Activated naive CD8-positive, alpha-beta T cell treated with anti-CD3 and anti-CD28 coated beads, Interleukin-2, amount 10 ng/mL, durations not matched to agents 7 days and 5 days (primary cell): ENCODE measurements at places on chromosomes 6 and 20. TPM values are rescaled to one million over a fixed set of nuclear protein-coding genes. Genes with fewer than 3 reads are reported as not detected.

DNA sequence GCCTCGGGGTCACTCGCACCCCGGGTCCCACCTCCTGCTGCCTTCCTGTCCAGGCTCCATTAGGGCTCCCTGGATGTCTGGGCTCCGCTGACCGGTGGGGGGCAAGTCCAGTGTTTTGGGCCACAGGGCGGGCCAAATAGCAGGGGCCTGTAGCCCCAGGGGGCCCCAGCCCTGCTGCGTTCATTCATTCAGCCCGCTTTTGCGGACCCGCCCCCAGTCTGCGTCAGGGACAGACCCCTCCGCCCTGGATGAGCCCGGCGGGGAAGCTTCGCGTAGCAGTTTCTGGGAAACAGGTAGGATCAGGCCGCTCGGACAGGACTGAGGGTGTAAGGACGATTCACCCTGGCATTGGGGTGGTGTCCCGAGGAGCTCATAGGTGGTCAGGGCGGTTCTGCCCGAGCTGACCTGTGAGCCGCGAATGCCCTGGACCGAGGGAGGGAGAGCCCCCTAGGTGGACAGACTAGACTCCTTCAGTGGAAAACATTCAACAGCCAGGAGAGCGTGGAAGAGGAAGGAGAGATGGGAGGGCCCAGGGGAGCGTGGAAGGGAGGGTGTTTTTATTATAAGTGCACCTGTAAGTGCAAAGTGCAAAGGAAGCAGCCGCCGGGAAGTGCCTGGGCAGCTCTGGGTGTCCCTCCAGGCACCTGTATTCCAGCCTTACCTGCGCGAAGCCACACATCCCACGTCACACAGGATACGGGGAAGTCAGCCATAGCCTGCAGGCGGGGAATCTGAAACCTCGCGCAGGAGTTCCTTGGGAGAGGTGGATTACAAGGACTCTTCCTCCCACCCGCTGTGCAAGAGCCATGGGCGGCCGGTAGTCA, 662 bp downstream of the ENTPD6 start:
- no peaks in the 10 kb centered on the region for H3K27me3 ChIP-seq
- H3K4me3 ChIP-seq = peak overlapping the region; percentile 93
- H3K36me3 ChIP-seq = peaks cover 2% of the 10 kb centered on the region

GRCh38 chr6:139051396-139052060, 23.0 kb downstream of the ABRACL start:
- H3K4me3 ChIP-seq = no peak overlapping the region
- no peak for DNase-seq
- no peaks in the 10 kb centered on the region for H3K4me1 ChIP-seq
- no peak overlapping the region for H3K27ac ChIP-seq
- H3K27me3 ChIP-seq = no peaks in the 10 kb centered on the region
- peaks cover 3% of the 10 kb centered on the region for H3K36me3 ChIP-seq

GRCh38 chr6:151390851-151391470, 398 bp downstream of the ZBTB2 start:
- H3K27me3 ChIP-seq = no peaks in the 10 kb centered on the region
- H3K4me1 ChIP-seq = peaks cover 35% of the 10 kb centered on the region
- peaks cover 12% of the 10 kb centered on the region for H3K36me3 ChIP-seq
- peak; percentile 87 for DNase-seq
- H3K4me3 ChIP-seq = peak overlapping the region; percentile 92
- H3K27ac ChIP-seq = peak overlapping the region; percentile 95

GRCh38 chr6:152696522-152696921, 1.2 kb upstream of the MYCT1 start:
- no peaks in the 10 kb centered on the region for H3K4me1 ChIP-seq
- peaks cover 7% of the 10 kb centered on the region for H3K27me3 ChIP-seq
- H3K36me3 ChIP-seq = no peaks in the 10 kb centered on the region
- no peak overlapping the region for H3K27ac ChIP-seq
- no peak overlapping the region for H3K4me3 ChIP-seq
- no peak for DNase-seq

GRCh38 chr6:14877758-14878157, 368.1 kb upstream of the JARID2 start:
- peaks cover 3% of the 10 kb centered on the region for H3K36me3 ChIP-seq
- no peak overlapping the region for H3K4me3 ChIP-seq
- H3K27ac ChIP-seq = no peak overlapping the region
- H3K27me3 ChIP-seq = no peaks in the 10 kb centered on the region
- DNase-seq = no peak

DNA sequence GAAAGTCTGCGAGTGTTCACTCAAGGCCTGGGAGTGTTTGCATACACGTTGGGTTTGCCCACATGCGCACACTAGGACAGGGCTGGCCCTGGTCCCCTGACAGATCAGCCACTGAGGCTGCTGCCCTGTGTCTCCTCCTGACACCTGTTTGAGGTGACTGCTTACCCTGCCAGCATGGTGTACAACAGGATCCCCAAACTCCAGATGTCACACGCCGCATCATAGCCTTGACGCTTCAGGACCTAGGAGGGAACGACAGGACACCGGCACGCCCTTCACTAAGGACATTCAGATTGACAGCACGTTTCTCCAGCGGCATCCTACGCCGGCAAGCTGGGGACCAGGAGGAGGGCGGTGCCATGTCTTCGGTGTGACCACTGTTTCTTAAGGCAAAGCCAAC, 37.0 kb upstream of the MPC1 start:
- peaks cover 15% of the 10 kb centered on the region for H3K36me3 ChIP-seq
- peaks cover 12% of the 10 kb centered on the region for H3K27me3 ChIP-seq
- no peak for DNase-seq
- peak overlapping the region; percentile 45 for H3K4me3 ChIP-seq
- peaks cover 54% of the 10 kb centered on the region for H3K4me1 ChIP-seq
- no peak overlapping the region for H3K27ac ChIP-seq

Gene OR2J3
- total RNA-seq = not detected

Gene ZFP57
- 12.3 TPM for total RNA-seq

DNA sequence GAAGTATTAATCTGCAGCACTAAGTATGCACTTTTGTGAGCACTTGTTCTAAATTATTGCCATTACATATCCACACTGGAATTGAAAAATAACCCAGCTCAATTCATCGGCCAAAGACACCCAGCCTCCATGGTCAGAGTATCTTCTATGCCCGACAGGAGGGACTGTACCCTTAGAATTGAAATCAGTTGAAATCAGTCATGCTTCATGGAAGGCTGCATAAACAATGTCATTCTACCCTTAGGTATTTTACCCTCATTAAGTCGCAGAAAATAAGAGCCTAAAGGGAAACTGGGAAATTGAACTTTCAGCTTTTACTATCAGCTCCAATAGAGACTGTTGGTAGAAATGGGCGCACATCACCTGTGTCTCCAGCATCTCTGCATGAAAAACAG, 2.9 kb upstream of the RAMACL start:
- H3K27ac ChIP-seq = no peak overlapping the region
- H3K4me3 ChIP-seq = no peak overlapping the region
- no peaks in the 10 kb centered on the region for H3K27me3 ChIP-seq
- no peaks in the 10 kb centered on the region for H3K36me3 ChIP-seq
- DNase-seq = no peak

DNA sequence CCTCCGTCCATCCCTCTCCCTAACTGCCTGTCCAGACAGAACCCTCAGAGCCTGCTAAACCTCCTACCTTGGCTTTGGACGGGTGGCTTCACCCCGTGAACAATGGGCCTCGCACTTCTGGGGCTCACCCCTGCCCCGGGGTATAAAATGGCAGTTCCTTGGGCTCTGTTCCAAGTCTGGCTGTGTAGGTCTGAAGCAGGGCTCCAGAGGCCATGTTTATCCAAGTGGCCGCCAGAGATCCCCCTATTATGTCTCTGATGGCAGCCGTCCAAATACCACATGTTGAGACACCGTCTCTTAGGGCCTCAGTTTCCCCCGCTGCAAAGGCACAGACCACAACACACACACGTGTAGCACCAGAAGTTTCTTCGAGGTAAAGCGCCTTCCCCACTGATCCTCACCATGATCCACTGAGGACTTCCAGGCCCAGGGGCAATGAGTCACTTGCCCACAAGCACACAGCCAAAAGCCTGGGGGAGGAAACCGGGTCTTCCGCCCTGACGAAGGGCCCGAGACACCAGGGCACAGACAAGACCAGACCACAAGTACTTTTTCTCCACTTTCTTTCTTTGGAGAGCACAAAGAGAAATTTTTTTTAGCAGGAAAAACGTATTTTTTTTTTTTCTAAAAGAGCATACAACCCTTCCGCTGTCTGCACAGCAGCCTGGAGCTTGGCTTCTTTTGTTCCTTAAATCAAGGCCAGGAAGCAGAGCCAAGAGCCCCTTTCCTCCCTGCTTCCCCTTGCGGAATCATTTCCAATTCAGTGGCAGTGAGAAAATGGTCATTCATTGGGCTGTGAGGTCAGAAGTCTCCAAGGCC, 11.8 kb downstream of the CPNE5 start:
- H3K36me3 ChIP-seq = no peaks in the 10 kb centered on the region
- peaks cover 7% of the 10 kb centered on the region for H3K27me3 ChIP-seq
- peak overlapping the region; percentile 27 for H3K27ac ChIP-seq
- DNase-seq = no peak

Gene TP53TG5
- not detected for total RNA-seq

GRCh38 chr20:46400253-46400652, 6.2 kb downstream of the ELMO2 start:
- peaks cover 61% of the 10 kb centered on the region for H3K4me1 ChIP-seq
- DNase-seq = no peak
- H3K36me3 ChIP-seq = peaks cover 19% of the 10 kb centered on the region
- H3K27me3 ChIP-seq = no peaks in the 10 kb centered on the region

DNA sequence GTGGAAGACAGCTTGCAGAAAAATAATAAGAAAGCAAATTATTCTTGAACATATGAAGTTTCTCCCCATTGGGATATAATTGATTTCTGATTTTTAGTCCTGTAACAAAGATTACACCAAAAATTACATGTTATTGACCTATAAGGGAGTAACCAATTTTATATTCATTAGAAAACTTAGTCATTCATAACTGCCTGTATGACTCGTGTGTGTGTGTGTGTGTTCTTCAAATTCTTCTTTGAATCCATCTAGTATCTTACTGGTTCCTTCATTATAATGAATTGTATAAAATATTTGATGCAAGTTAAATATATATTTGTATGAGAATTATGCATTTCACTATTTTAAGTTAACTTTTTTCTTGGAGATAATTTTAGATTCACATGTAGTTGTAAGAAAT, 310.4 kb downstream of the HAO1 start:
- H3K27ac ChIP-seq = no peak overlapping the region
- no peak overlapping the region for H3K4me3 ChIP-seq
- H3K36me3 ChIP-seq = no peaks in the 10 kb centered on the region
- H3K4me1 ChIP-seq = no peaks in the 10 kb centered on the region
- DNase-seq = no peak
- H3K27me3 ChIP-seq = no peaks in the 10 kb centered on the region

- no peaks in the 10 kb centered on the region for H3K27me3 ChIP-seq
- no peak for DNase-seq
- H3K4me3 ChIP-seq = no peak overlapping the region
- H3K4me1 ChIP-seq = no peaks in the 10 kb centered on the region
Observed at GRCh38 chr6:5205035-5205507, 55.7 kb downstream of the LYRM4 start.

DNA sequence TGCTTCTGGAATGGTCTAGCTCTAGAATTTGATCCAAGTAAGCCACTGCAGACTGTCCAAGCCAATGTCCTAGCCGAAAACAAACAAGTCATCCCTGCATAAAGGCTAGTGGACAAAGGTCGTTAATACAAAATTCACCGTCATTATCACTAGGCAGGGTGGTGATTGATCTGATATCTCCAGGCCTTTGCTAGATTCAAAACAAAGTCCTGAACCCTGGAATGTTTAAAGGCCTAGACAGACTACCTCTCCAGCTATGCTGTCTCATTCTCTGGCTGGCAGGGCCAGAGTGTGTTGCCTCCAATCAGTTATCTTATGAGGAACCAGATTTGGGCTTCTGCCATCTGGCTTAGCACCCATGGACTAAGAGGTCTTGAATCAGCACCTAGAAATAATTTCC, 38.3 kb downstream of the MAP7 start:
- no peak overlapping the region for H3K27ac ChIP-seq
- peaks cover 6% of the 10 kb centered on the region for H3K4me1 ChIP-seq
- no peak for DNase-seq
- H3K4me3 ChIP-seq = no peak overlapping the region
- H3K36me3 ChIP-seq = no peaks in the 10 kb centered on the region

Gene RREB1
- total RNA-seq = 39.1 TPM

Gene OPN5
- not detected for total RNA-seq

GRCh38 chr6:77332915-77333623, 130.2 kb downstream of the HTR1B start:
- H3K36me3 ChIP-seq = no peaks in the 10 kb centered on the region
- no peaks in the 10 kb centered on the region for H3K4me1 ChIP-seq
- H3K27ac ChIP-seq = no peak overlapping the region
- no peak overlapping the region for H3K4me3 ChIP-seq
- no peaks in the 10 kb centered on the region for H3K27me3 ChIP-seq

- H3K27ac ChIP-seq = no peak overlapping the region
- no peak for DNase-seq
- H3K36me3 ChIP-seq = no peaks in the 10 kb centered on the region
- H3K27me3 ChIP-seq = peaks cover 6% of the 10 kb centered on the region
- H3K4me1 ChIP-seq = peaks cover 1% of the 10 kb centered on the region
Observed at GRCh38 chr6:110414669-110415068, 706 bp downstream of the DDO start.

- no peaks in the 10 kb centered on the region for H3K27me3 ChIP-seq
- H3K4me3 ChIP-seq = no peak overlapping the region
- DNase-seq = no peak
- no peaks in the 10 kb centered on the region for H3K4me1 ChIP-seq
- H3K36me3 ChIP-seq = no peaks in the 10 kb centered on the region
Observed at GRCh38 chr6:114564302-114564933, 221.6 kb upstream of the HS3ST5 start.

DNA sequence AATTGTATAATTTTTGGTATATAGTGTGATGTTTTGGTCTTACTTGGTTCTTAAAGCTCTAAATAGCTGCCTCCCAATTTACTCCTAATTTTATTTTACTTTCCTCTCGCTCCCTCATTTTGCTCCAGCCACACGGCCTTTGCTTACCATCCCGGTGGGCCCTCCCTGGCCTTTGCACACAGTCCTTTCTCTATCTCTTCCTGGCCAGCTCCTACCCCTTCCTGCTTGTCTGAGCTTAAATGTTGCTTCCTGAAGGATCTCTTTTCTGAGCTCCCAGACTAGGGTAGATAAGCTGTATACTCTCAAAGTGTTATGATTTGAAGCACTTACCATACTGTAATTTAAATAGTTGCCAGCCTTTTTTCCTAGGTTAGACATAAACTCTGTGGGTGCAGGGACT, 121.7 kb downstream of the UTRN start:
- H3K4me1 ChIP-seq = peaks cover 18% of the 10 kb centered on the region
- peaks cover 57% of the 10 kb centered on the region for H3K36me3 ChIP-seq
- no peak for DNase-seq
- no peaks in the 10 kb centered on the region for H3K27me3 ChIP-seq
- H3K4me3 ChIP-seq = no peak overlapping the region

Gene GNAS-AS1
- total RNA-seq = 1.0 TPM

Gene SLC2A10
- total RNA-seq = not detected

GRCh38 chr6:4603291-4603690, 172.9 kb upstream of the CDYL start:
- H3K36me3 ChIP-seq = no peaks in the 10 kb centered on the region
- DNase-seq = no peak
- H3K27ac ChIP-seq = no peak overlapping the region
- H3K27me3 ChIP-seq = peaks cover 2% of the 10 kb centered on the region
- H3K4me3 ChIP-seq = no peak overlapping the region

Gene POU5F1
- total RNA-seq = 0.34 TPM

GRCh38 chr6:160742090-160742489, 40.0 kb downstream of the PLG start:
- no peaks in the 10 kb centered on the region for H3K4me1 ChIP-seq
- no peak overlapping the region for H3K4me3 ChIP-seq
- H3K27me3 ChIP-seq = peaks cover 6% of the 10 kb centered on the region
- DNase-seq = no peak
